Dorsolateral prefrontal cortex (tissue), 122 donors: ENCODE measurements at places on chromosomes 7 and 10.

DNA sequence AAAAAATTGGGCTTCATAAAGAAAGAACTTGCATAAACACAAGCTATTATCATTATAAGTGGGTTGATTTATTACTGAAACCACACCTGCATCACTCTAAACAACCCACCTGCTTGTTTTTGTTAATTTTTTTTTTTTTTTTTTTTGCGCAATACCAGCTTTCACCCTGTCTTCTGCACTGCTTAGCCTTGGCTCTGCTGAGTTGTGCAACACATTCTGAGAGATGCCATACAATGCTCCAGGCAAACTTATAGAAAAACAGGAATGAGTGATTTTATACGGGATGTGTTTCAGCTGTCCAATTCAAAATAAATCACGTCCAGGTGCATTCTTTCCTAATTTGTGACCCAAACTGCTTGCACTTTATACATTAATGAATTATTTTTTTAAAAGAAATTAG lies 923.6 kb downstream of the GATA3 start:
- no peak for DNase-seq

DNA sequence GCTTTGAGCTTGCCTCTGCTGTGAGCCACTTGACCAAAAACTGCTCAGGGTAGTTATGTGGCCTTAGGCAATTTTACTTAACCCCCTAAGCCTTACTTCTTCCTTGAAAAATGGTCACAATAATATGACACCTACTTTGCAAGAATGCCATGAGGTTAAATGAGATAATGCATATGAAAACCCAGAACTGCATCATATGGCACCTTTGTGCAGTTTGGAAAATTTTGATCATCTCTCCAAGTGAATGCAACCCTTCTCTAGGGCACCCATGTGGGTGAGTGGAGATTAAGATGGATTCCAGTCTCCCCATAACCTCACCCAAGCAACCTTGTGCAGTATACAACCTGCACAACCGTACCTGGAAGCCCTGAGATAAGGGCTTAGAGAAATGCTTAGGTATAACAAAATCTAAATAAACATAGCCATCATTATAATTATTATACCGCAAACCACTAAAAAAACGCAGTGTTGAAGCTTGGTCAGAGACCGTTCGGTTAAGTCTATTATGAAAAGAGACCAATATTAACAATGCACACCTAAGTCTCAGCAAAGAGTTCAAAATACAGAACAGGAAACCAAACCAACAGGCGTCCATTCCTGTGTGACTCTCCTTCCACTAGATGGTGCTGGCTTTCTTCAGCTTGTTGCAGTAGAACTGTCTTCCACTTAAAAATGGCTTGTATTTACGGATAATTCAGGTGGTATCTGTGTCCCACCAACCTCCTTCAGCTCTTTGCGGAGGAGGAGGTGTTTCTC lies 21.0 kb upstream of the ASB15 start:
- no peak for DNase-seq

GRCh38 chr7:94045581-94045980 lies 41.4 kb upstream of the BET1 start:
- DNase-seq, result no peak

DNA sequence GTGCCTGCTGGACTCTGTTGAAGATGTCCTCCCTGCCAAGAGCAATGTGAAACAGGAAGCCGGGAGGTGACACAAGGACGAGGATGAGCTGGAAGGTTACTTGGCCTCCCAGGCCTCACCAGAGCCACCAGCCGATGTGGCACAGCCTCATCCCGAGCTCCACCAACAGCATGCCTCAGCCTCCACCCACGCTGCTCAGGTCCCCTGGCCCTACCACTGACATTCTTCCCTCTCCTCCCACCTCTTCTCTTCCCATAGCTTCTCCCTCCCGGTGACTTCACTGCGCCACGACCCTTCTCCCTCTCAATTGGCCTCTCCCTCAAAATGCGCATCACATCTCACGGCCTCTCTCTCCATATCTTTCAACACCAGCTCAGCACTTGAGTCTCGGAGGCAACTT lies 249.9 kb downstream of the SKAP2 start:
- DNase-seq, result no peak

DNA sequence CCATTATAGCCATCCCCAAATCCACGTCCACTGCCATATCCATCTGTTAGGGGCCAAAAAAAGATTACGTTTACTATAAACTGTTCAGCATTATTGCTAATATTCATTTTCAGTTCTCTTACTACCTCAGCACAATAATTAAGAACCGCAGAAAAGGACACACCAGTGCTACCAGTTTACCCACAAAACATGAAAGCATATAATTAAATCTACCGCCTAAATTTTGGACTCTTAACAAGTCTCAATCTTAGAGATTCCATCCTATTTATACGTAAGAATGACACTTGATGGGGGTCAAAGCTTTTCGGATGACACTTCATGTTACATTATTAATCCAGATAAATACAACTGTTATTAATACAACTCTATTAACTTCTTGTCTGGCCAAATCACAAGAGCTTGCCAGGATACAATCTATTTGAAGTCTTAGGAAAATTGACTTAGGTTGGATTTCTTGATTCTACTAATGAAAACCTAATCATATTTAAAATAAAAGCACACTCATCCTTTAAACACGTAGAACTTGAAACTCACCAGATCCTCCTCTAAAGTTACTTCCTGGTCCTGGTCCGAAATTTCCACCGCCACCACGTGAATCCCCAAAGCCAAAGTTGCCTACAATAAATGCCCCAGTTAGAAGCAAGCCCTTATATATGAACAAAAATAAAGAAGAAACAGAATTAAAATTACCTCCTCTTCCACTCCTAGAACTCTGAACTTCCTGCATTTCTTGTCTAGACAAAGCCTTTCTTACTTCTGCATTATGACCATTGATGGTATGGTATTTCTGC lies 4.5 kb downstream of the HNRNPA2B1 start:
- DNase-seq, result no peak

- DNase-seq, result no peak
Observed at GRCh38 chr10:126867567-126868365, 37.5 kb upstream of the DOCK1 start.

- DNase-seq, result no peak
Observed at GRCh38 chr10:99906470-99906869, 103.3 kb downstream of the DNMBP start.

DNA sequence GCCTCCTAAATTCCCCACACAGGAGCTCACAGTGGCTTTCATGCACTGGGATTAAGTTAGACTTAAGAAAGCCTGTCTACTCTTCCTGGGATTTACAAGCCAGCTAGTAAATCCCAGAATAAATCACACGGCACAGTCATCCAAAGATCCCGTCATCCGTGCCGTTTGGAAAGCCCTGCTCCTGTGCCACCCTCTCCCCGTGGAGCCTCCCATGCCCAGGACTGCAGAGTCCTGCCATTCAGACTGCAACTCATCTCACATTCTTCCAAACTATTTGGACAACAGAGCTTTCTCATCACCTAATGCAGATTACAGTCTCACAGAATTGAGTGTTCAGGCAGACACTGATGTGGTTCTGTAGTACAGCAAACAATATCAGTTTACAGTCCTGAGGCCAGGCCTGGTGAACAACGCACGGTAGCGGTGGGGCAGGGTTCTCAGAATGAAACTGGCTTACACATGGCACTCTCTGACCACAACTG lies 166.5 kb downstream of the EGFR start:
- no peak for DNase-seq

GRCh38 chr7:2607122-2607922 lies 24.5 kb upstream of the TTYH3 start:
- no peak for DNase-seq

DNA sequence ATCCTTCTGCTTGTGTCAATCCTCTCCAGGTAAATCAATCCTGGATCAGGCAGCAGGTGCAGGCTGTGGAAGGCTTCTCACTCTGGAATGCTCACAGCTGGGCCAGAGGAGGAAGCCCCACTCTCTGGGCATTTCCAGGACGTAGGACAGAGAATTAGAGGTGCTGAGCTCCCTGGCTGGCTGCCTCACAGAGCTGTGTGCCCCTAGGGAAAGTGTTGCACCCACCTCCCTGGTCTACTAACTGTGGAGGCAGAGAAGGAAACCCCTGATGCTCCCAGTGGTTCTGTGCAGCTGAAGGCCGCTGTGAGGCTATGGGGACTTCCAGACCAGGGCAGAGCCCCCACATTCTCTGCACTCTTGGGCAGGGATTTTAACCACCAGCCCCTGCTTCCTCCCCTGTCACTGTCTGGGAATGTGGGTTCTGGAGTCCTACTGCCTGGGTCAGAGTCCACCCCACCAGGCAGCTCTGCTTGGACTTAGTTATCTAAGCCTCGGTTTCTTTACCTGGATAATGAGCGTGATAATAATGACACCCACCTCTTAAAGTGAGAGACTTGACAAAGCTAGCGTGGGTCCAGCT lies 73.5 kb upstream of the EEPD1 start:
- no peak for DNase-seq

- DNase-seq, result no peak
Observed at GRCh38 chr7:155580367-155580766, 34.0 kb upstream of the CNPY1 start.

DNA sequence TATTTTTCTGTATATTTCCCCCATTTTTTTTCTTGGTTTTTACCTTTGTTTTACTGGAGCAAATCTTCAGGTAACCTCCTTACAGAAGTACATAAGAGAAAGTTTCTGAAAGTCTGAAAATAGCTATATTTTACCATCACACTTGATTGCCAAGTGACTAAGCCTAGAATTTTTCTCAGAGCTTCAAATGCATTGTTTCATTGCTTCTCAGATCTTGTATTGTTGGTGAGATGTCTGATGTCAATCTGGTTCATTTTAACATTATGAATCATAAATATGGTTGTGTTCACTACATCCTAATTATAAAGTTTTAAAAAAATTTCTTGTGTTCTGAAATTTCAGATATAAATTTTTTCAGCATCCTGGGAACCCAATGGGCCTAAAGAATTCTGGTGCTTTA lies 228.2 kb downstream of the AHR start:
- DNase-seq, result no peak

GRCh38 chr7:138395763-138396162 lies 64.3 kb upstream of the TRIM24 start:
- DNase-seq, result no peak
